ENCODE measurements at places on chromosomes 7 and 10.

DNA sequence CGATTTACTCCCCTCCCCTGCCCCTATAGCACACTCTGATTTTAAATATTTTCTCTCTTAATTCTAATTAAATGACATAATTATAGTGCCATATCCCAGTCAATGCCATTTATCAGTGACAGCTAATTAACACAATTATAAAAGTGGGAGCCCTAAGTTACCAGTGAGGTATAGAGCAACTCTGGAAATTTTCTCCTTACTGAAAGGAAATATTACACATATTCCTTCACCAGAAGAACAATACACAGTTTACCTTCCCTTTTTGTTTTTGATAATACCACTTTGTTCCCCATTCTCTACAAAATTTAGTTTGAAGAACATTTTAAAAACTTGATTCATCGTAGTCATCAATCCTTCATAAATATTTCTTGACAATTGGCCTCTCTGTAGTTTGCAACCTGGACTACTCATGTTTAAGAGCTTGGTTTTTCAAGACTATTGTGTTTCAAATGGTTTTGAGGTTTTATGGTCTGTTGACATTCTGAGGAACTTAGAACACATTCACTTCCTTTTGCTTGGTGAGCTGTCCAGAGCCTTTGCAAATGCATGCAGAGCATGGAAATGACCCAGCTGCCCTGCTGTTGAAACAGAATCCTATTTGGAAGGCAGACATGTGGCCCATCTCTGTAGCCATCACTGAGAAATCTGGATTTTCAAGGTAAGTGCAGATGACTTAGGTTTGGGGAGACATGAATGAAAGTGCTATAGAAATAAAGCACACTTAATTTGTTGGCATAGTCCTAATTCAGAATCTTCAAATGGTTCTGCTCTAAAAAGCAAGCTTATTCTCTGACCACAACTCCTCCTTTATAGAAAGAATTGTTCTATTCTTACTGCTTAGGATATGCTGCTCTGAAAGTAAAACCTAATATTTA, at the start of gene GPR141:
GPR141 (plus strand) TSS at position 521 of the 875 bp plus-strand sequence. CDS start 56,628 bp downstream, outside the sequence.
- peak; percentile 93 for DNase-seq

GRCh38 chr7:99363286-99363685, 11.2 kb upstream of the ARPC1B start:
- no peak for DNase-seq

DNA sequence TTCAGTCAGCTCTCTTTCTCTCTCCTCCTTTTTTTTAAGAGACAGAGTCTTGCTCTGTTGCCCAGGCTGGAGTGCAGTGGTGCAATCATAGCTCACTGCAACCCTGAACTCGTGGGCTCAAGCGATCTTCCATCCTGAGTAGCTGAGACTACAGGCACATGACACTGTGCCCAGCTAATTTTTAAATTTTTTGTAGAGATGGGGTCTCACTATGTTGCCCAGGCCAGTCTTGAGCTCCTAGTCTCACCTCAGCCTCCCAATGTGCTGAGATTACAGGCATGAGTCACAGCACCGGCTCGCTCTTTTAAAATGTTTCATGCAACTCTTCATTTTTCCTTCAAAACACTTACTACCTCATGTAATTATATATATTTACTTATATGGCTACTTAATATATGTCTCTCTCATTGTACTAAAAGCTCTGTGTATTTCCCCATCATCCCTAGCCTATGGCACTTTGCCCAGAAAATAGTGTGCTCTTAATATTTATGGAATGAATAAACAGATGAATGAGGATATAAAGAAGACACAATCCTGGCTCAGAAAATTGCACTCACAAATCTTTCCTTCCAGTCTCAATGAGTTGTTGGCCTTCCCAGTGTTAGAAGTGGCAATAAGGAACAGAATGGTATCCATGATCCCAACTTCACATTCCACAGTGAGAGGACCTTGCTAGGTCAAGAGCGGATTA, 33.9 kb downstream of the EBLN1 start:
- no peak for DNase-seq

GRCh38 chr10:5092375-5092774, 1.8 kb upstream of the AKR1C3 start:
- no peak for DNase-seq

GRCh38 chr10:116444527-116445142, 17.0 kb downstream of the PNLIPRP3 start:
- peak; percentile 42 for DNase-seq

DNA sequence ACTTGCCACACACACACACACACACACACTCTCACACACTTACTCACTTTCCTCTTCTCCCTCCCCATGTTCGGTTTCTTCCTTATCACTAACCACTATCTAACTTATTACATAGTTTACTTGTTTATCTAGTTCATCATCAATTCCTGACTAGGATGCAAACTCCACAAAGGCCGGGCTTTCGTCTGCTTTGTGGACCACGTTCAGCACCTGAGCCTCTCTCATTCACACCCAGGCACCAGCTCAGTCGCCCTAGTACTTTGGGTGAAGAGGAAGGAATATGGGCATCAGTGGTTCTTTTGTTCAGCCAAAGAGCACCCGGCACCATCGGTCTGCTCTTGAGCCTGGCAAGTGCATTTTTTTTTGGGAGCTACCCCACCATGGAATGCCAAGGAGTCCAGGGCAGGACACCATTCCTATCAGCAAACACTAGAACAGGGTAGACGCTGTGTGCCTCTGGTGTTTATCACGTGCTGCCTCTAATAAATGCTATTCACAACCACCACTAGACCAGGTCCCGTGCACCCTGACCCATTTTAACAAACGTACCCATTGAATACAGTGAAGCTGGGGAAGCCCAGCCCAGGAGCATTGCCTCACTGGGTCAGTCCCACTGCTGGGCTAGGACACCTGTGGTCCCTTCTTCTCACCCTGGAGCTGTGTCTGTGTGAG, 2.2 kb downstream of the C10orf67 start:
- DNase-seq = no peak

DNA sequence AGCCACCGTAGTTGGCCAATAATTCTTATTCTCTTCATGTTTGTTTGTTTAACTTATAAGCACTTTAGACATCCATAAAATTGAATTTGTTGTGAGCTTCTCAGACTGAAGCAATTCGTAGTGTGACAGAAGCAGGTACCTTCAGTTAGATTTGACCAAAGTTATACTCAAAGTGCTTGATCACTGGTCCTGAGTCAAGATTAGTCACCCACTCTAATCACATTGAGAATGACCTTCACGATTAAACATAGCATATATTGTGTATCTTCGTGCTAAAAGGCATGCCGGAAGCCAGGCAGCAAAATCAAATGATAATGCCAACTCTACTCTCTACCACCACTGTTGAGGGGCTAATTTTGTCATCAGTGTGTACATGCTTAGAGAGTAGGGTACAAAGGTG, 763.7 kb upstream of the MBL2 start:
- no peak for DNase-seq

DNA sequence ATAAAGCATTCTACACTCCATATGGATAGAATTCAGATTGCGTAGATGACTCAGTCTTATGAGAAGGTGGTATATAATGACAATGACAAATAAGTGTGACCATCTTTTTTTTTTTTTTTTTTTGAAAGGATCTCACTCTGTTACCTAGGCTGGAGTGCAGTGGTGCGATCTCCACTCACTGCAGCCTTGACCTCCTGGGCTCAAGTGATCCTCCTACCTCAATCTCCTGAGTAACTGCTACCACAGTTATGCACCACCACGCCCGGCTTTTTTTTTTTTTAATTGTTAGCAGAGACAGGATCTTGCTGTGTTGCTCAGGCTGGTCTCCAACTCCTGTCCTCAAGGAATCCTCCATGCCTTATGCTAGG, 43.2 kb upstream of the NRP1 start:
- no peak for DNase-seq

DNA sequence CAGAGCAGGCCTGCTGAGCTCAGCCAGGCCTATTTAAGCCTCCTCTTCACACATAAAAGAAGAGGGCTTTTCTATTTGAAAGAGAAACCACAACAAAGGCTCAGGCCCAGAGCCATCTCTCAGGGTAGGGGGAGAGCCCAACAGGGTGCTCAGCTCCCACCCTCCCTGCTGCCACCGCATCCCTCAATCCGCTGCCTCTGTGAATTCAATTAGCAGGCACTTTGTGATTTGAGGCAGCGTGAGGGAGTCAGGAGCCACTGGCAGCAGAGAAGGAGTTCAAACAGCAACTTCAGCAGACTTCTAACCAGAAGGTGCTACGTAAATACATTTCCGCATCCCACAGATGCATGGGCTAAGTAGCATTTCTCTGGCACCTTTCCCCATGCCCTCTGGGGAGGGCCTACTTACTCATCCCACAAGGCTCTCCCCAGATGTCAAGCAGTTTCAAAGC, 45.2 kb downstream of the LRRC20 start:
- DNase-seq = no peak

- DNase-seq = no peak
Observed at GRCh38 chr7:150842018-150842417, 10.3 kb upstream of the AOC1 start.

DNA sequence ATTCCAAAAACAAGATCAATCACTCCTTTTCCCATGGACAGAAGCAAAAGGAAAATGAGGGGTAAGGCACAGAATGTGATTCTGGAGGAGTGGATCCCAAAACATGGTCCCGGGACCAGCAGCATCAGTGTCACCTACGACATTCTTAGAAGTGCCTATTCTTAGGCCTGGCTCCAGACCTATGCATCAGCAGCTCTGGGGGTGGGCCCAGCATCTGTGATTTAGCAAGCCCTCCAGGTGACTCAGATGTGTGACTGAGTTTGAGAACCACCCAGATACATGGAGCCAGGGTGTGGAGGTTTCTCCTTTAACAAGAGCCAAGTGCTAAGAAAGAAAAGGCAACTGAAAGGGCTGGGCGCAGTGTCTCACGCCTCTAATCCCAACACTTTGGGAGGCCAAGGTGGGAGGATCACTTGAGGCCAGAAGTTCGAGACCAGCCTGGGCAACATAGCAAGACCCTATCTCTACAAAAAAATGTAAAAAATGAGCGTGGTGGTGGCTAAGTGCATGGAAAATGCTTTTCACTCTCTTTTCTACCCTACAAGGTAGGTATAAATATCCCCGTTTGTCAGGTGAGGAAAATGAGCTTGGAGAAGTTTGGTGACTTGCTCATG, 17.1 kb upstream of the ARPC1A start:
- no peak for DNase-seq

- DNase-seq = no peak
Observed at GRCh38 chr7:29457565-29458011, 106.0 kb upstream of the PRR15 start.

DNA sequence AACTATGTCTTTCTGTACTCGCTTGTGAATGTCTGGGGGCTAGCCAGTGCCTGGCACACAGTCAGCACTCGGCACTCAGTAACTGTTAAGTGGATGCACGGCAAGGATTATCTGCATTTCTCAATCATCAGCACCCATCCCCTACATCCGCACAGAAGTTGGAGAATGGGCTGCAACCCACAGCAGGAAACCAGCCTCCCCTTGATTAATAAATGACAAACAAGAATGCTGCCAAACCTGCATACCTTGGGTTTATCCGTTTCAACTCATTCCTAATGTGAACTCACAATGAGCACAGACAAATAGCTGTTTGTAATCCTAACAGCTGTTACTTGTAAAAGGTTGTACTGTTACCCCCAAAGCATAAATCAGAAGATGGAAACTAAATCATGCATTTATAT, 28.9 kb downstream of the PPP1R3C start:
- DNase-seq = no peak

DNA sequence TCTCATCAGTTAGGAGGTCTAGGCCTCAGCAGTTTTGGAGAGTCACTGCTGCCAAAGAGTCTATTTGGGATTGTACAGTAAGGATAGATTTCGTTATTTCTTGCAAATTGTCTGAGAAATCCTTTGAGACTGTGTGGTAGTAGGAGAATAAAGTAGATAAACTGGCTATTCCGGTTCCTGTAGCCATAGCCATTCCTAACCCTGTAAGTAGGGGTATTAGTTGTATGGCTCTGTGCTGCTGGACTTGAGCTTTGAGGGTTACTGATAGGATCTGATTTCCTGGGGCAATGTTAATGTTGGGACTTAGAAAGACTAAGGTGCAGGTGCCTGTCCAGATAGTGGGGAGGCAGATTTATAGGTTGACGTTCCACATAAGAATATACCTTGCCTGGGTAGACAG, 36.1 kb upstream of the ZNF138 start:
- no peak for DNase-seq

- peak; percentile 62 for DNase-seq
Observed at GRCh38 chr10:17784688-17785087, 24.5 kb upstream of the MRC1 start.

DNA sequence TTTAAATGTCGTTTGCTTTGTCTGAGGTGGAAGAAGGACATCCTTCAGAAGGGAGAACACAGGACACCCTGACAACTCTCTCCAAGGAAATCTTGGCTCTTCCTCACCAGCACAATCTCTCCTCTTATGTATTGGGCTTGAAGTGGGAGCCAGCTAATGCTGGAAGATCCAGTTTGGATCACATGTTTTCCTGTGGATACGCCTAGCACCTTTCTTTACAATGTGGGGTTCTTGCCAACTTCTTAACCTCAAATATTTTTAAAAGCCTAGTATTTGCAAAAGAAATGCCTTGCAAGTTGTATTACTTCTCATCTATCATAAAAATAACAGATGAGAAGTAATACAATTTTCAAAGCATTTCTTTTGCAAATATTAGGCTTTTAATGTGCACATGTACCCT, 76.4 kb downstream of the FRMD4A start:
- no peak for DNase-seq

DNA sequence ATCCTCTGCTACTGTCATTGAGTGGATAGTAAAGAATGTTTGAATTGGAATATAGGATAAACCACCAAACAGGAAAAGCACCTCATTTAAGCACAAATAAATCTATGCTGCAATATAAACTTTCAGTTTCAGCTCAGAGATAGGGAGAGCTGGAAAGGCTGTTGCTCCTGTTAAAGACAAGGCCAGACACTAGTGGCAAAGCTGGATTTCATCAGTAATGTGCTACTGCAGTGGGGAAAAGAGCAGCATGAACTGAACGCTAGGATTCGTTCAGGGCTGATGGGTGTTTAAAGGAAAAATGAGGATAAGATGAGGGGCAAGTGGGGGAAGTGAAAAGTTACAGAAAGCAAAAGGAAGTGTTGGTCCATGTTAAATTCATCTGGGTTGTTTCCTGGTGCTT, 775.4 kb upstream of the COBL start:
- no peak for DNase-seq

- DNase-seq = no peak
Observed at GRCh38 chr7:128880791-128881457, 18.3 kb downstream of the ATP6V1F start.
